Kidney epithelial cell (primary cell): ENCODE measurements at places on chromosomes 2 and 18.
A peak's percentile ranks its signal among the peaks of the same experiment; 100 is the strongest.

DNA sequence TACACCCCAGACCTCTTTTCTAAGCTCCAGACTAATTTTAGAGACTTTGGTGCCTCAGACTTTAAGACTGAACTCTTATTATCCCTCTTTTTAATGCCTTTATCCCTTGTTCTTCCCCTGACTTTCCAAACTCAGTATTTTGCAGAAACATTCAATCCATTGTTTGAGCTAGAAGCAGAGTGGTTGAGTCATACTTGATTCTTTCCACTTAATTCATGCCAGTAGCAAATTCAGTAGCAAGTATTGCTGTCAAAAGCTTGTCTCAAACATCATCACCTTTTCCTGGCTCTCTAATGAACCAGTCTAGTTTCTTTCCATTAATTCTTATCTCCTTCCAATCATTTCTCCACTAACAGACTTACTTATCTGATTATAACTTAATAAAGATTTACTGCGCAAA lies 699.7 kb upstream of the ZNF804A start:
- no peak for DNase-seq

GRCh38 chr2:101806123-101806522 lies 108.6 kb downstream of the MAP4K4 start:
- peak; percentile 60 for DNase-seq

GRCh38 chr18:61006687-61007224 lies 326.5 kb upstream of the CDH20 start:
- DNase-seq: no peak

DNA sequence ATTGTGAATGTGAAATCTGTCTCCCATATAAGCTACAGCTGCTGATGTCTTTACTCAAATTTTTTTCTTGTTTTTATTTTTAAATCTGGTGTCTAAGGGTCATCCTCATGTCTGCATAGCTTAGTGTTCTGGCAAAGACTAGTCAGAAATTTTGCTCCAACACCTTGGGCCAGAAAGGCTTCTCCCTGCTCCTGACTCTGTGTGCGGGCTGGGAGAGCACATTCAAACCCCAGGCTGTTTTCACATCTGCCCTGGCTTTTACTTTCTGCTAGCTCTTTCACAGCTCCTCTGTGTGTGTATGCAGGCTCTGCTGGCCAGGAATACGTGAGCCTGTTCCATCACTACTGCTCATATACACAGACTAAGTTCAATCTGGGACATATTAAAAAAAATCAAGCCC lies 102.9 kb upstream of the RIOK3 start:
- DNase-seq: no peak

- no peak for DNase-seq
Measured at GRCh38 chr2:174610243-174610995, 12.8 kb upstream of the WIPF1 start.

DNA sequence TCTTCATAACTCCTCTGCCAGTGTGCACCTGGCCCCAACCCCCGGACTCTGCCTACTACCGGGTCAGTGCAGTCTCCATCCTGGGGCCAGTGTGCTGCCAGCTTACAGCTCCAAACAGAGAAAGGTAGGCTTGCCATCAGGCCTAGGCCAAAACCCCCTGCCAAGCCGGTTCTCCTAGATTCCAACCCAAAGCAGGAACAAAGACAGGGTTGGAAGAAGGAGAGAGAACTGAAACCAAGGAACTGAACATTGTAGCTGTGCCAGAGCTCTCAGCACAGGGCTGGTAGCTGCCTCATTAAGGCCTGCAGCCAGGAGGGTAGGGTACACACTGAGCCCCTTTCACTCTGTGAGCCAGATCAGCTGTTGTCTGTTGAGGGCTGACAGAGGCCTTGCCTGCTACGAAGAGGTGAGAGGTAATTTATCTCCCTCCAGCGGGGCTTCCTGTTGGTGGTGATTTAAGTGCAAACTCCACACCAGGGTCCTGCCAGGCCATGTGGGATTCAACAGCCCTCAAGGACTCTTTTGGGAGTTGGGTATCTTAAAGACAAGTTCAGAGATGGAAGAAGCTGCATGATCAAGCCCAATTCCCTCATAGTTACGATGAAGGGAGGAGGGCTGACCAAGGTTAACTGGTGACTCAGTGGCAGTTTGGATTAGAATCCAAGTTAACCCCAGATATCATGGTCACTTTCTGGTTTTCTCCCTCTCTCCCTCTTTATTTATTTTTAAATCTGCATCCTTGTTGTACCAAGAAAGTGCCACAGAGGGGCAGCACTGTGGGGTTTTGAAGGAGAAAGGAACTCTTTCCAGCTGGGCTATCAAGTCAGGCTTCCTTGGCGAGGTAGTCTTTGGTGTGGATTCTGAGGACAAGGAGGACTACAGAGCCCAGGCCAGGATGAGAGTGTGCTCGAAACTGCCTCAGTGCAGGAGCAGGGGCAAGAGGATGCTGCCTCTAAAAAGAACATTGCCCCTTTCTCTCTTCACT lies 48.1 kb downstream of the CYRIA start:
- DNase-seq: no peak

- no peak for DNase-seq
Measured at GRCh38 chr2:25381502-25381901, 39.8 kb upstream of the DNMT3A start.

- no peak for DNase-seq
Measured at GRCh38 chr18:20971886-20972267, 139.7 kb downstream of the ROCK1 start.

GRCh38 chr2:158359846-158360245 lies 96.7 kb downstream of the CCDC148 start:
- peak; percentile 28 for DNase-seq

DNA sequence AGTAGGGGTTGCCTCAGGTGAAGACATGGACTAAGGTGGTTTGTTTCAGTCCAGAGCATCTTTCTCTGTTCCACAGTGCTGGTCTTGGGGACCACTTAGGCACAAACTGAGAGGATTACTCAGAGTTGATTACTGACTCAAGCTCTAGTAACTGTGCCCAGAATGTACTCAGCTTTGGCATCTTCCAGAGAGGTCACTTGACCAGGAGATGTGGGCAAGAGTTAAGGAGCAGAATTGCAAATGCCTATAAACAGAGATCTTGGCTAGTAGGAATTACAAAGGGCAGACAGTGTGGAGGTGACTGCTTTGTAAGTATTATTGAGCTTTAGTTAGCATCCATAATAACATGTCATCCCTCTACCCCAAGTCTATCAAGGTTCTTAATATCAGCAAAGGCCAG lies 93.2 kb upstream of the CABLES1 start:
- DNase-seq: no peak

DNA sequence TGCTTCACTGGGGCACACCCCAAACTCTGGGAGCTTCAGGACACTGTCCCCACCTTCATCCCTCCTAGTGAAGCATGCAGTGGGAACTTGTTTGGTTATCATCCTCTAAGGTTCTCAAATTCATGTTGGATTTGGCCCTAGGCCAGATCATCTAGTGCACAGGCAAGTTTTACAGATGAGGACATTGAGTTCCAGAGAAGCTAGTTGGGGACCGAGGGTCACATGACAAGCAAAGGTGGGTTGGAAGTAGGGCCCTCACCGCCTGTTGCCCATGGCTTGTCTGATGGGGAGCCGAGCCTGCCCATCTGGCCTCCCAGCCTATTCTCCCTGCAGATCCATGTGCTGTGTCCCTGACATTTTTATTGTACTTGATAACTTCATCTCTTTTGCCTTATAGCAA lies 2.8 kb downstream of the PRKCE start:
- no peak for DNase-seq

GRCh38 chr2:68158134-68158447 lies 403 bp downstream of the PNO1 start:
- no peak for DNase-seq

DNA sequence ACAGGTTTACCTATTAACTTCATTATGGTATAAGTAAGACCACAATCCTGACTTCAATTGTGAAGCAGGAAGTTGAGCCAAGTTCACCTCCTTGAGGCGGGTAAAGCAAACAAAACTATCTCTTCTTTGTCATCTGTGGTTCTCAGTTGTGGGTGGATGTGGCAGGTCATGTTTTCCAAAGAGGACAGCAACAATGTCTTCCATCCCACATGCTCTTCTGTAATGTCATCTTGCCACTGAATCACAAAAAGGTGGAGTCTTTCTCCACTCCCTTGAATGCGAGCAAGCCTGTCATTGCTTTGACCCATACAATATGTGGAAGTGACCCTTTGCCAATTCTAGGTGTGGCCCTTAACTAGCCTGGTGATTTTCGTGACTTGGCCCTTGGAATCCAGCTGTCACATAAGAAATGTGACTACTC lies 98.7 kb downstream of the GRB14 start:
- peak; percentile 39 for DNase-seq

DNA sequence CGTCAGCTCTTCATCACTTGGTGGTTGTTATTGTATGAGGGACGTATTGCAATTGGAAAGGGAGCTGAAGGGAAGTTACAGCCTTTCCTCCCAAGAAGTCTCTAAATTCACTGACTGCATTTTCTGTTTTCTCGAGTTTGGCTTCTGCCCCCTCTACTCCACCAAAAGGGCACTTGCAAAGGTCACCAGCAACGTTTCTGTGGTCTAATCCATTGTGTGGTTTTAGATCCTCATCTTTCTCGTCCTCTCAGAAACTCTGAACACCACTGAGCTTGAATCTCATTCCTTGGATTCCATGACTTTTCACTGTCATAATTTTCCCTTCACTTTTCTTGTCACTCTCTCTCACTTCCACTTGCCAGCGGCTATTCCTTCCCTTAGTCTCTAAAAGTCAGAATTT lies 308.0 kb downstream of the AFF3 start:
- no peak for DNase-seq

- no peak for DNase-seq
Measured at GRCh38 chr2:54599914-54600313, 123.5 kb upstream of the EML6 start.

GRCh38 chr2:134177351-134177931 lies 76.4 kb upstream of the MGAT5 start:
- peak; percentile 63 for DNase-seq

GRCh38 chr2:223590964-223591363 lies 11.2 kb downstream of the SCG2 start:
- DNase-seq: no peak

DNA sequence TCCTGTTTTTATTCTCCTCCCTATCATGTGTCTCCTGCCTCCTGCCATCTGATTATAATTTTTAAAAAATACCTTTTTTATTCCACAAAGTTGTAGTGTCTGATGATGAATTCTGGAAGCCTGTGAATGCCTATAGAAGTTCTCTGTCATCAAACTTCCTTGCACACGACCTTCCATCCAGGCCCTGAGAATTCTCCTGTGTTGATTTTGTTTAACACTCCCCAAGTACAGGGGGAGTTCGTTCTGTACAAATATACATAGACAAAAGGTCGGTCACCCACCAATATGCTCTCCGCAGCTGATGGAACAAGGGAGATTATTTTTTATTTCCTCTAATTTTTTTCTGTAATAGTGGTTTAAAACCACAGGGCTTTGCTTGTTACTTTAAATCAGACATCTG lies 232.5 kb downstream of the PIEZO2 start:
- no peak for DNase-seq

DNA sequence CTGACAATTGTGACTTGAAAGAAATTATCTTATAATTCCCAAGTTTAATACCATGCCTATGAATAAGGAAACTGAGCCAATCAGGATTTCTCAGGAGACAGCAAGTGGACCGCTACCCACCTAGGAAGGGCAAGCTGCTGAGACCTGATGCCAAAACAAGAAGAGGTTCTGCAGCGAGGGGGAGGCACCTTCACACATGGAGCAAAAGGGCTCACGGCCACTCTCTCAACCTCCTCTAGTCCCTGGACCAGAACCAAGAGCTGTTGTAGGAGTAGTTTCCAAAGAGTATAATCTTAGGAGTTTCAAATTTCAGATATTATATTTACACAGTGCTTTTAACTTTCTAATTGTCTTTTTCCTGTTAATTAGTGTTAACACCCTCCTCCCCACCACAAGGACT lies 154.7 kb upstream of the ETAA1 start:
- DNase-seq: no peak

DNA sequence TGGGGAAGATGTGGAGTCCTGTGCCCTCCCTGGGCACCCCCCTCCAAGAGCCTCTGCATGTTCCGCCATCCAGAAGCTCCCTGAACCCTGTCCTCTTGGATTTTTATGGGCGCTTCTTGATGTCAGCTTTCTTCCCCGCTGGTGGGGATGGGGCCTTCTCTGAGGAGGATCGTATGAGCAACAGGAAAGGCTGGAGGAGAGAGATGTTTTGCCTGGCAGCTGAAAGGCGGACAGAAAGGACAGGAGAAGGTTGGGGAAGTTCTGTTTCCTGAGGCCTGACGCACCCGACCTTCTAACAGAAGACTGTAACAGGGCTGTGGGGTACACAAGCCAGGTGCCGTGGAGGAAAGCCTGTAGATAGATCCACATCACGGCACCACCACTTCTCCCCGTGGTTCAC lies 238.8 kb downstream of the LDLRAD4 start:
- no peak for DNase-seq

- no peak for DNase-seq
Measured at GRCh38 chr2:139730197-139730596, 950.0 kb upstream of the NXPH2 start.

DNA sequence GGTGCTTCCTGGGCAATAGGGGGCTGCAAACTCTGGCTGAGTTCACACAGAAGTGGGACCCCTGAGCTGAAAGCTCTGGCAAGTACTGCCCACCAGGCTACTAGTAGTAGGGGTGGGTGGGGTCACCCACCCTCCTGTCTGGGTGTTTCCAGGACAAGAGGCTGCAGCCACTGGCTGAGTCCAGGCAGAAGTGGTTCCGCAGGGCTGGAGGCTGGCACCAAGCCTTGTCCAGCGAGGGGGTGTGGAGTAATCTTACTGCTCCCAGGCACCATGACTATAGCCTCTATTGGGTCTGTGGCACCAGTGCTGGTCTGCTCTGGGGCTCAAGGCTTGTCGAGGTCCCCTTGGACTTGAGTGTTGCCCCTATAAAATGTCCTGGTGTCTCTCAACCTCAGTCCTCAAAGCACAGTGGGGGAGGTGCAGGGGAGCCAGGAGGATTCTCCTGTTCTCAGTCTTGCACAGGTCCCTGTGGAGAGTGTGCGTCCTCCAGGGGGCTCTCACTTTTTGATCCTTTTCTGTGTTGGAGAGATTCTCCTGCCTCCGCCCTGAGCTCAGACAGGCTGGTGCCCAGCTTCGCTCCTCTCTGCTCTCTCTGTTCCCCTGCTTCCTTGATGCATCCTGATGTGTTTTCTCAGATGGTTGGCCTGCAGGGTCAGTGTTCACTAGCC lies 48.1 kb downstream of the NUP35 start:
- DNase-seq: no peak

- DNase-seq: no peak
Measured at GRCh38 chr18:36613069-36613468, 215.7 kb downstream of the TPGS2 start.

DNA sequence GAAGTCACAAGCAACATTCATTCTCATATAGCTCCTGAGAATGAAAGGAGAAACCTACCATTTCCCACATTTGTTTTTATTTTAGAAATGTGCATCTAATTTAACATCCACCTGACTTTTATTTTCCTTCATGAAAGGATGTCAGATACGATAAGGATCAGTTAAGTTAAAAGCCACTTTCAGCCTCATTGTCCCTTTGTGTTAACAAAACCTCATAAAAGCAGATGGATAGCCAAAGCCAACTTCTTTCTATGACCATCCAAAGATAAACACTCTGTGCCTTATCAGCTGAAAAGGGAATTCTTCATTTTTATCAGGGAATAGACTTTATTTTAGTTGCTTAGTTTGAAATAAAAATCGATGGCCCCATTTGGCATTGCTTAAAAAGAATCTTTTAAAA lies 25.7 kb upstream of the RIT2 start:
- no peak for DNase-seq

GRCh38 chr2:44244135-44244871 lies 31.0 kb upstream of the SLC3A1 start:
- peak; percentile 39 for DNase-seq
